Stimulated activated naive CD4-positive, alpha-beta T cell (primary cell): ENCODE measurements at places on chromosomes 1 and 21.

- DNase-seq = no peak
These were observed 262.9 kb downstream of the CACNA1E start for GRCh38 chr1:181746224-181746623.

GRCh38 chr1:67705735-67706453, 20.9 kb downstream of the GADD45A start:
- DNase-seq = no peak

DNA sequence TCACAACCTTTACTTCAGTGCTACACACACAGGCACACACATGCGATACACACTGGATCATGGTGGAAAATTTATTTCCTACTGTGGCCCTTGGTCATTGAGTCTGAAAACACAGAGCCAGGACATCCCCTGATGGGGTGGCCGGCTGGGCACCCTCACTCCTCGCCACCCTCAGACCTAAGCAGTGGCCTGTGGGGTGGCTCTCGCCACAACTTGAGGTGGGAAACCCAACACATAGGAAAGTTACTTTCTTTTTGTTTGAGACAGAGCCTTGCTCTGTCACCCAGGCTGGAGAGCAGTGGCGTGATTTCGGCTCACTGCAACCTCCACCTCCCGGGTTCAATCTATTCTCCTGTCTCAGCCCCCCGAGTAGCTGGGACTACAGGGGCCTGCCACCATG, 19.4 kb downstream of the CRYAA start:
- DNase-seq = no peak

DNA sequence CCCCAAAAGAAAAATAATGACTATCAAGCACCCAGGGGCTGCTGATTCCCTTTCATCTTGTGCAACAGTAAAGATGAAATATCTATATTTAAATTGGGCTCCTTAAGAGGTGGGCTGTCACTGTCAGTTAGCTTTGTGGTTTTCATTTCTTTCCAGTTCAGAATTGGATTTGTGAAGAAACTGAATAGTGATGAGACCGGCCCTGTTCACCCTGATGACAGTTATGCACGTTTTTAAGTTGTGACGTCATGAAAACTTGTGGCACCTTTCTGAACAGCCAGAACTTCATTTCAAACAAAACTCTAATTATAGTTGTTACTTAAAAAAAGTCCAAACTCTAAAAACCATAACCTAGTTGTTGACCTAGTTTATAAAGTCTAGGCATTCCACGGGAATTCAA, 125.9 kb downstream of the RUNX1 start:
- no peak for DNase-seq

DNA sequence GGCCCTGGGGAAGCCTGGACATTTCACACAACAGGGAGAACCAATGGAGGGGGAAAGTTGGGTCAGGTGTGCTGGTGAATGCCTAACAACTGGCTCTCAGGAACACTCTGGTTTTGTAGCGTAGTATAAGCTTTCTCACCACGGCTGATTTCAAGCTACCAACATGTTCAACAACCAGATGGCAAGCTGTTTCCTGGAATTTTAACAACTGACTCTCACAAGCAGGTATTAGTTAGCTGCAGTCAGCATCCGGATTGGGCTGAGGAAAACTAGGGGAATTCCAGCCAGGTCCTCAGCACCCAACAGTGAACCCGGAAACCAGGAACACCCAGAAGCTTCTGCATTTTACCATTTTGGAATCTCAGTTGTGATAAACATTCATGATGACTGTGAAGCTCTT, 162.3 kb upstream of the CAMK1G start:
- no peak for DNase-seq

DNA sequence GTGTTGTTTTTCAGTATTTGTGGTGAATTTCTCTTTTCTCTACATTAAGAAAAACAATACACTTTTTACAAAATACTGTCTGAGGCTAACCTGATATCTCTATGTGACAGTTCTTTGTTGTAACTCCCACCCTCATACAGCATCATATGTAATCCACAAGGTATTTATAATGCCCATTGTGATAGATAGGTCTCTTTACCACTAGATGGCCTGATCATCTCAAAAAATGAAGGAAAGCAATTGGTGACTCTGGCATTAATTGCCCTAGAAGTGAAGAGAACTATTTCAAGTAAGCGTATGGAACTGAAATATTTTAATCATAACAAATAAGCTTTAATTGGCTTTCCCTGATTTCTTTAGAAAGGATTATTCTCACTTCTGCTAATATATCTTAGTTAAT, 36.2 kb upstream of the HFM1 start:
- no peak for DNase-seq

- no peak for DNase-seq
These were observed 78.9 kb downstream of the CD46 start for GRCh38 chr1:207830788-207831187.

GRCh38 chr1:241779897-241780296, 68.1 kb upstream of the EXO1 start:
- DNase-seq = no peak

GRCh38 chr1:160581961-160582360, 2.7 kb upstream of the CD84 start:
- DNase-seq = no peak

- no peak for DNase-seq
These were observed 26.5 kb downstream of the SFT2D2 start for GRCh38 chr1:168252204-168252733.

GRCh38 chr1:229197265-229197585, 73.7 kb upstream of the RAB4A start:
- no peak for DNase-seq

DNA sequence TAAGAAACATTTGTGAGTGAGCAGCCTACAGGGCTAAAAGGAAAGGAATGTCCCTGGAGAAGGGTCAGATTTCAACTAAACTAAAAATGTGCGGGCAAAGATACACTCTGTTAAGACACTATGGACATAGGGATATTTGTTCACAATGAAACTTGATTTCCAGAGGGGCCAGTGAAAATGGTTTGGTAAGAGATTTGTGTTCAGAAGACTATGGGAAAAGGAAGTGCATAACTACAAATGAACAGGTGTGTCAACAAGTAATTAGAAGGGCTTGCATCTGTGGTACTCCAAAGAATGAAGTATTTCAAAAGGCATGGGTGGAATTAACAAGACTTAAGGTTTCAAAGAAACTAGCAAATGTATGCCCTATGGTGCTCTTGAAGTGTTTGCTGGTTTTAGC, 60.4 kb downstream of the NME7 start:
- no peak for DNase-seq
